ENCODE measurements at places on chromosomes 1 and 21.

GRCh38 chr1:169108863-169109560, 2.5 kb downstream of the ATP1B1 start:
- no peak for DNase-seq

DNA sequence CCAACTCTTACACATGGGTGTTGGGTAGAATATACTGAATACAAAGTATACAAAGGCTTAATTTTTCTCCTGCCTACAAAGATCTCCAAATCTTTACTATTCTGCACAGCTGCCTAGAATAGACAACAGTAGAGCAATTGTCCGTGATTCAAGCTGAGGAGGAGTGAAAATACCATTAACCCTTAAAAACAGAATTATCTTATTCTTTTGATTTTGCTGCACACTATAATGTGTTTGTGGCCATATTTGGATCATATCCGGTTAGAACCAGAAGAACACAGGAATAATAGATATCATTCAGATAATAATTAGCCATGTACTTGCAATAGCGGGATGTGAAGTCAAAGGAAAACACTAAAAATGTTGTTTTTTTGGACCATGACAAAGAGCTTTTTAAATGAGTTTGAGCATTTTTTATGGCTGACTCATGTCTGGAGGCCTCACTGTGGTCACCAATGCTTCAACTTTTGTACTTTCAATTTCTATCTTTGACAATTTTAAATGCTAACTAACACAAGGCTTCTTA, 197.6 kb upstream of the FOXD3 start:
- DNase-seq: no peak

- DNase-seq: no peak
These were observed 36.5 kb downstream of the RIPK4 start for GRCh38 chr21:41730367-41730765.

- no peak for DNase-seq
These were observed 58.4 kb upstream of the TENT5B start for GRCh38 chr1:27071049-27071416.

GRCh38 chr1:64975740-64976139, 9.4 kb upstream of the JAK1 start:
- DNase-seq: no peak

DNA sequence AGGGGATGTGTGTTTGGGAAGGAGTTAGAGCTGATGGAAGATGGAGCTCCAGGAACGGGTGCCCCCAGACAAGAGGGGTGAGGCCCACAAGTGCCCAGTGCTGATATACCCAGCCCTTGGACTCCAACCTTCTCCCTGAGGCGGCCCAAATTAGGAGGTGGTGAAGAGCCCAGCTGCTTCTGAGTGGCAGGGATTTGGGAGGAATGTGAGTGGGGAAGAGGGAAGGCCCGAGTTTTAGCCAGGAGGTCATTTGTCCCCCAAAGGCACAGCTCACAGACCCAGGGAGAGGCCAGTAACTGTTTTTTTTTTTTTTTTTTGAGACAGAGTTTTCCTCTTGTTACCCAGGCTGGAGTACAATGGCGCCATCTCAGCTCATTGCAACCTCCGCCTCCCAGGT, 1.2 kb upstream of the PADI2 start:
- DNase-seq: no peak

DNA sequence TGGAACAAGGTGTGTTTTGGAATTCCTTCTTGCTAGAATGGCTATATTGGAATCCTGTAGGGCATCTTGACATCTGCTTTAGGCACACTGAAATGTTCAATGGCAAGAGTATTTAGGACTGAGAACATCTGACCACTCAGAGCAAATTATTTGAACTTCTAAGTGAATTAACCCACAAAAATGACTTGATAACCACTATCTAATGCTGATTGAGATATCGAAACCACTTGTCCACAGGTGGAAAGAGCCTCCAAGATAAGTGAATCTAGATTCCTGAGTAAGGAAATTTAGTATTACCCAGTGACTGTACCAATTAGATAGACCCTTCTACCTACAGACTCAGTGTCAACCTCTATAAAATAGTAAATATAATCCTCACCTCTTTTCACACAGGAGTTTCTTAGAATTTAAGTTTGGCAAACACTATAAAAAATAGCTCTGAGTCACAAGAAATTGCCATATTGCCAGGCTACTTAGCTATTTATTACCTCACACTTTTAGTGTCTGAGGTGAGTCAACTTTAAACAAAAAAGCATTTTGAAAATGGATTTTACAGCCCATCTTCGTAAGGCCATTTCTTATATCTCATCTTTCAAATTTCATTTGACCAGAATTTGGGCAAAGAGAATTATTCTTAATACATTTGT, 421.8 kb downstream of the PTBP2 start:
- no peak for DNase-seq

DNA sequence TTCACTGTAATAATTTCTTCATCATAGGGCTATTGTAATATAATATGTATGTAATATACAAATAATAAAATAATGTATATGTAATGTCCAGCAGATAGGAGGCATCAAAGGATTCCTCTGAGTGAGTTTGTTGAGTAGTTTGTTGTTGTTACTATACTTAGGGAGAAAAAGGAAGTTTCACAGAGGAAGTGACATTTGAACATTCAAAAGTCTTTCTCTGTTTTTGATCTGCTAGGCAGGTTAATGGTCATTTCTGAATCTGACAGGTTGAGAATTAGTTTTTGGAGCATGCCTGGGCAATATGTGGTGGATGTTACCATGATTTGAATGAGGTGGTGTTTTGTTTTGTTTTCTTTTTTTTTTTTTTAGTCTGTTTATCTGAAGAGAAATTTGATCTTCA, 102.1 kb downstream of the NRDC start:
- DNase-seq: no peak

DNA sequence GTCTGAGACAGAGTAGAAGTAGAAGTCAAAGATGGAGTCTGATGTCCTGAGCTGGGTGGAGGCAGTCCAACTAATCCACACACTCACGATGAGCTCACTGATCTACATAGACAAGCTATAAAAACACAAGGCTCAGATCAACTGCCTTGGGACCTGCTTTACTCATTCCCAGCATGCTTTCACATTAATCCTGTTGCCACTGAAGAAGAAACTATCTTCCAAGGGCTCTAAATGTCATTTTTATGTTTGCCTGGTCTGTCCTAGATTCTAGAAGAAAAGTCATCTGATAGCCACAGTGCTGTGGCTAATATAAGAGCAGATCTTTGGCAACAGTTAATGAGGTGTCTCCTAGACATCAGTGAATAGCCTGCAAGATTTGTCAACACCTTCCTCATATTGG, 522.7 kb downstream of the NUF2 start:
- DNase-seq: no peak

GRCh38 chr1:156709757-156710489, 4.5 kb upstream of the CRABP2 start:
- peak; percentile 94 for DNase-seq

DNA sequence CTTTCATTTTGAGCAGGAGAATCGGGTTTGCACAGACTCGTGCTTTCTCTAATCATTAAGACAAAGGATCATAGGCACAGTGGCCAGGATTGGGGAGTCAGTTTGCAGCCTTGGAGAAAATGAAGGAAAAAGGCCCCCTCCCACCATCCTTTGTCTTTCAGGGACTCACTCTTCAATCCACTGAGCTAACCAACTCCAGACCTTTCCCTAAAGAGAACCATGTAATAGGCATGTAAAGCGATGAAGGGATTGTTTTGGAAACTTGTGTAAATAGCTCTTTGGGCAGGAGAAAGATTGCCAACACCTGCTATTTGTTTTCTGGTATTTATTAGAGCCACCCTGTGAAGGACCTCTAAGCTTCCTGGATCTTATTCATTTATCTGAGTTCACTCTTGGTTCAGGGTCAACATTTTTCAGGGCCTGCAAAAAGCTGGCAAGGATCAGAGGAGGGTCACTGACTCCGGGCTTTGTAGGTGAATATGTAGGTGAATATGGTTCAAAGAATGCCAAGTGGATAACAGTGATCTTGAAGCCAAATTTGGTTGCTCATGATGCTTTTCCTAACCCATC, 192.6 kb upstream of the FGGY start:
- no peak for DNase-seq

GRCh38 chr1:72498371-72498770, 216.0 kb upstream of the NEGR1 start:
- DNase-seq: no peak

DNA sequence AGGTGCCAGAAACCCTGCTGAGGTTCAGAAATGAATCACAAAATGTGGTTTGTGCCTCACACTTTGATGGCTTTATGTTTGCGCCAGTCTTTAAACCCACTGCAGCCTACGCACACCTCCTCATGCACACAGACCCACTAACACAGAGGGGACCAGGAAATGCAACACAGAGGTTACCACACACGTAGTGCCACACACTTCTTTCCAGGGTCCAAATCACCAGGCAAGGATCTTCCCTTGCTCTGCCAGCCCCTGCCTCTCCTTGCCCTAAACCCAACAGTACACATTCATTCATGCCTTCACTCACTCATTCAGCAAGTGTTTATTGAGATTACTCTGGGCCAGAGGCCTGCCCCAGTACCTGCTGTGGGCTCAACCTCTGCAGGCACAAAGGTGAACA, 17.5 kb downstream of the MAB21L3 start:
- DNase-seq: no peak

GRCh38 chr1:44049839-44050238, 18.6 kb upstream of the SLC6A9 start:
- DNase-seq: no peak

DNA sequence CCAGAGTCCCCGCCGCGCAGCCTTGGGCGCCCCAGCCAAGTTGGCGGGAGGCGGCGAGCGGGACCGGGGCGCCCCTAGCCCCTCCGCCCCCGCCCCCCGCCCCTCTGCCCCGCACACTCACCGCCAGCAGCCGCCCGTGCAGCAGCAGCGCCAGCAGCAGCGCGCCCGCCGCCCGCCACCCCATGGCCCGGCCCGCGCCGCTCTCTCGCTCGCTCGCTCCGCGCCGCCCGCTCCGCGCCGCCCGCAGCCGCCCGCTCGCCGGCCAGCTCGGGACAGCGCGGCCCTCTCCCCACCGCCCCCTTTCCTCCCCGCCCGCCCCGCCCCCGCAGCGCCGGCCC, at the start of gene HSPG2:
TSS of gene HSPG2 (minus strand) at position 277 of the 338 bp plus-strand sequence. CDS start at position 184, 93 bp downstream.
- no peak for DNase-seq

DNA sequence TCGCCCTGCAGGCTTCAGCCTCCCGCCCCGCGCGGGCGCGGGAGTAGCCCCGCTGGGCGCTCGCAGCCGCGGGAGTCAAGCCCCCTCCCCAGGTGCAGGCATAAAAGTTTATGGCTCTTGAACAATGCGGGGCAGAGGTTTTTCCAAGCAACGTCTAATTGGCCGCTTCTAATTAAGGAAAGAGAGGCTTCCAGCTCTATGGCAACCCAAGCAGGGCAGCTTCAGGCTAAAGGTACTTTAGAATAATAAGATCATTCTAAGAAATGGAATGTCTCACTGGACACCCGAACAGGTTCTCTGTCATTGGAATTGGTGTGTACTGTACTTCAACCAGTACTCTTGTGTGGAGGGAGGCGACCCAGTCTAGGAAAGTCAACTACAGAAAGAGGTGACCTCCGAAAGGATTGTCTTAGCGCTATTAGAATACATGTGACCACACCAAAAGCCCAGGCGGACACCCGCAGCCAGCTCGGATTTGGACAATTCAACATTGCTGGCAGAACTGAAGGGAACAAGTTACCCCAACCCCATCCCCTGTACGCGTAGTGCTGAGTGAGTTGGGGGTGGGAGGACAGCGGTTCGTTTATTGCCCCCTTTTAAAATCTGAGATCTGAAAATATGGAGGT, 12.5 kb downstream of the NR5A2 start:
- DNase-seq: no peak

DNA sequence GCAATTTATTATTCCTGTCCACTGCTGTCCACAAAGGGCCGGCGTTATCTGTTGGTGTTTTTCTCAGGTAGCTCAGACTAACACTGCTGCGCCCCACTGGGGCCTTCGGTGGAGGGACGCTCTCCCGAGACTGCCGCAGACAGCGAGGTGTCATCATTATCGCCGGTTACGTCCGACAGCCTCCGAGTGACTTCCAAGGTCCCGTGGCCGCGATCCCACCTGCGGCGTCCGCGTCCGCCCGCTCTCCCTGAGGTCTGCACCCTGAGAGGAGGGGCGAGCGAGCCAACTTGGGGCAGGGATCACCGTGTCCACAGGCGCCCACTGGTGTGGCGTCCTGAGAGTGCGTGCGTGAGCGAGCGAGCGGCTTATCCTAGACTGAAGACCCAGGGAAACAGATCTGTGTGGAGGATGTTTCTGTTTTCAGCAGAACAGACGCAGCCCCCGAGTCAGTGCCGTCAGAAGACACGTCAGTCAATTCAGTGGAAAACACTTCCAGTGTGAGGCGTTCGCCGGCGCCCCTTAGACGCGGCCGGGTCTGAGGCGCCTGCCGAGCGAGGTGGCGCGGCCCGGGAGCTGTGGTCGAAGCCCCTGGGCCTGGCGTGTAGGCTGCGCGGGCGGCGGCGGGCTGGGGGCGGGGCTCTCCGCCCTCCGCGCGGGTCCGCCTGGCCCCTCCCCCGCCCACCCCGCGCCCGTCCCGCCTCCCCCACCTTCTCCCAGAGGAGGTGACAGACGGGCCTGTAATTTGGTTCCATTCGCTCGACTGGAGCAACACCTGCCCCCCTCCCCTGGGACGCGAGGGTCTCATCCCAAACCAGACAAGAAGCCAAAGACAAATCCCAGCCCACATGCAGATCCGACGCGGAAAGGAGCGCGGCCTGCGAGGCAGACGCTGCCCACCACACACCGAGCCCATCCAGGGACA, 12.6 kb downstream of the NHLH2 start:
- DNase-seq: no peak

DNA sequence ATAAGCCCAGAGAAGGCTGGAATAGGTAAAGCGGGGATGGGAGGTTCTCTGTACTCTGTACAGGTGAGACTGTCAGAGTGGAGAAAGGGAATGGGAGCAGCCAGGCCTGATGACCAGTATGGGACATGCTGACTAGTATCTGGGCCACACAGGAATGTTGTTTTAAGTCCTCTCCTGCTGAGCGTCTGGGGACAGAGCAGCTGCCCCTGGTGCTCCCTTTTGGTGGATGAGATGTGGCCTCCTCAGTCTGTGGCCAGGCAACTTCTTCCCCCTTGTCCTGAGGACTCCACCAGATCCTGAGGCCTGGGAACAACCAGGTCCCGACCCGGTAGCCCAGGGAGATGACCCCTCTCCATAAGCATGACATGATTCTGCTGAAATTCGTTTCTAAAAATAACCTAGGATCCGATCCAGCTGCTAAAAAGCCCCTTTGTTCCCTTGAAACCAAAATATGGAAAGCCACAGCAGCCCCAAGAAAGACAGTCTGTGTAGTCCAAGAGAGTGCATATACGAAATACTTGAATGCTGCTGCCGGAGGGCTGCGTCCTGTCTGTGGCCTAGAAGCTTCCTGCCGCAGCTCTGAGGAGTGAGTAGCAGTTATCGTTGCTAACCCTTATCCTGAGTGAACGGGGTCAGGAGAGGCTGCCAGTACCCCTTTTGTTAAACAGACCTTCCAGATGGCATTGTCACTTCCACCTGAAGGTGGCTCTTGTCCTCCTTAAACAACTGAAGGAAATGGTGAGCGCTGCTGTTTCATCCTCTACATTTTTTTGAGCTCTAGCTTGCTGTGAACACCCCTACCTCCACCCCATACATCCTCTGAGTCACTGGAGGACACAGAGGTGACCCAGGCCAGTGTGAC, 47.1 kb downstream of the ATP2B4 start:
- no peak for DNase-seq

- no peak for DNase-seq
These were observed 12.7 kb downstream of the CSF1 start for GRCh38 chr1:109923131-109923945.
